ENCODE measurements at places on chromosomes 4 and X. TPM values are rescaled to one million over a fixed set of nuclear protein-coding genes. Genes with fewer than 3 reads are reported as not detected.

Gene IL15
- total RNA-seq = not detected

Gene FGF16
- total RNA-seq = not detected

Gene TLL1
- 0.92 TPM for total RNA-seq

Gene ASMT
- total RNA-seq = not detected

Gene SPANXC
- total RNA-seq = not detected

Gene SLC2A9
- 26.5 TPM for total RNA-seq

Gene TMEM35A
- 0.51 TPM for total RNA-seq

Gene UGT2B11
- not detected for total RNA-seq

Gene TAF1
- 14.6 TPM for total RNA-seq

Gene MMRN1
- total RNA-seq = not detected

Gene DUX4
- total RNA-seq = not detected

Gene FRG1
- total RNA-seq = 35.5 TPM

Gene DAPP1
- 27.7 TPM for total RNA-seq

Gene NIPAL1
- 13.0 TPM for total RNA-seq

Gene RPL10
- total RNA-seq = 4,888 TPM

Gene FIP1L1
- 39.8 TPM for total RNA-seq

Gene FANCB
- total RNA-seq = 2.3 TPM

Gene RNF212
- 0.35 TPM for total RNA-seq

Gene GPR143
- not detected for total RNA-seq

Gene ITGB1BP2
- 0.37 TPM for total RNA-seq

Gene PLAC1
- 0.33 TPM for total RNA-seq

Gene PNMA5
- not detected for total RNA-seq

Gene NOA1
- 27.1 TPM for total RNA-seq

Gene ADH7
- total RNA-seq = 14.7 TPM

Gene TLR10
- total RNA-seq = not detected

Gene MAGEA9B
- total RNA-seq = not detected

Gene IQCM
- total RNA-seq = not detected

Gene NUDT11
- total RNA-seq = 11.8 TPM

Gene NAA11
- not detected for total RNA-seq

Gene CRMP1
- total RNA-seq = not detected

Gene TEX13B
- total RNA-seq = not detected

Gene GRPR
- not detected for total RNA-seq

Gene TMEM31
- not detected for total RNA-seq

Gene SSX2B
- not detected for total RNA-seq

Gene PHEX
- total RNA-seq = 1.2 TPM

Gene DCTD
- 66.8 TPM for total RNA-seq

Gene FGF5
- total RNA-seq = 1.1 TPM

Gene BMX
- total RNA-seq = 0.07 TPM

Gene CD38
- total RNA-seq = 0.07 TPM

Gene EXOC1L
- not detected for total RNA-seq

Gene PAGE4
- not detected for total RNA-seq

Gene SPANXB1
- not detected for total RNA-seq

Gene MAGEB10
- total RNA-seq = not detected

Gene DRP2
- total RNA-seq = 0.09 TPM

Gene TEX11
- total RNA-seq = not detected

Gene EDA
- 1.5 TPM for total RNA-seq

Gene ENPP6
- not detected for total RNA-seq

Gene CHRDL1
- total RNA-seq = not detected

Gene CACNA1F
- total RNA-seq = not detected

Gene CPE
- 17.7 TPM for total RNA-seq

Gene SYN1
- total RNA-seq = 0.33 TPM

Gene MAD2L1
- total RNA-seq = 43.0 TPM

Gene EOLA1
- total RNA-seq = 9.1 TPM

Gene ZNF630
- 1.6 TPM for total RNA-seq

Gene KLF8
- 6.8 TPM for total RNA-seq

Gene C1GALT1C1
- total RNA-seq = 25.8 TPM
